ENCODE measurements at places on chromosomes 5 and 9. TPM values are rescaled to one million over a fixed set of nuclear protein-coding genes. Genes with fewer than 3 reads are reported as not detected.

Gene FOXD4L4
- total RNA-seq, result not detected

Gene C1QTNF2
- not detected for total RNA-seq

Gene PCDHB1
- total RNA-seq, result not detected

DNA sequence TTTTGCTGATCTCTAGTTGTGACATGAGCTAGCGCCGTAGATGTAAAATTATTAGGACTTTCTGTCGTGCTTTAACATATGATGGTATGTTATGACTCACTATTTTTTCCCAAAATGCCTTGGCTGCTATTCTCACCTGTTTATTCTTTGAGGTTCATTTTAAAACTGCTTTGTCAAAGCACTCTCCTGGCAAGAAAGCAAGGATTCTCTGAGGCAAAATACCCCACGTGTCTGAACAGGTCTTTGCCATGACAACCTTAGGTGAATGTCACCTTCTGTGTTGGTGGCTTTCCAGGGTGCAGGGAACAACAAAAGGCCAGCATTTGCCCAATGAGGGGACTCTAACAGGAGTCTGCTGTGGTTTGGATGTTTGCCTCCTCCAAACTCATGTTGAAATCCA lies 30.6 kb upstream of the COL5A1 start:
- peaks cover 1% of the 10 kb centered on the region for H3K36me3 ChIP-seq
- H3K27ac ChIP-seq, result no peak overlapping the region
- H3K4me1 ChIP-seq, result no peaks in the 10 kb centered on the region
- DNase-seq, result no peak
- H3K27me3 ChIP-seq, result peaks cover 13% of the 10 kb centered on the region

GRCh38 chr5:178772351-178772750 lies 41.9 kb upstream of the ZNF354A start:
- no peaks in the 10 kb centered on the region for H3K27me3 ChIP-seq
- DNase-seq, result no peak
- no peaks in the 10 kb centered on the region for H3K4me1 ChIP-seq
- no peaks in the 10 kb centered on the region for H3K36me3 ChIP-seq

DNA sequence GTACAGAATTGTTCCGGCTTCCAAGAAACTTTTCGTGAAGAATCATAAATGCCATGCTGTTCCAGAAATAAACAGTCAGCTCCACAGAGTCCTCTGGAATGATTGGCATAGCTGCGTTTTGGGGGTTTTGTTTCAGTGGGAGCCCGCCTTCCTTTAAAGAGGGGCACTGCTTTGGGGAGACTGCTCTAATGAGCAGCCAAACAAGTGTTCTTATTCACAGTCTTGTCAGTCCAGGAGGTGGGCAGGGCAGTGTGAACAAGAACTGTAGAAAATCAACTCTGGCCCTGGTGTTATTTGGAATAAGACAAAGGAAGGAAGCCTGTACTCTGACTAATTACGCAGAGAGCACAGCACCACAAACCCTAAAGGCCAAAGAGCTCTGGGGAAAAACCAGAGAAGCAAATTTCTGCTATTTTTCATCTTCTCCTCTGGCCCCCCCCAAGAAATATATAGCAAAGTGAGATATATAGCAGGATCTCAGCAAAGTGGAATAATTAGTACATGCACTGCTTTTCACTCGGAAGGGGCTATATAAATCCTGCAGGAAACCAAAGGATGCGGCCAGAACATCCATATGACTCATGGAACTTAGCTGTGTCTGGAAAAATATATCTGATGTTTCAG lies 92.9 kb downstream of the GLDC start:
- H3K27ac ChIP-seq, result no peak overlapping the region
- DNase-seq, result no peak
- H3K4me1 ChIP-seq, result no peaks in the 10 kb centered on the region
- no peaks in the 10 kb centered on the region for H3K27me3 ChIP-seq

DNA sequence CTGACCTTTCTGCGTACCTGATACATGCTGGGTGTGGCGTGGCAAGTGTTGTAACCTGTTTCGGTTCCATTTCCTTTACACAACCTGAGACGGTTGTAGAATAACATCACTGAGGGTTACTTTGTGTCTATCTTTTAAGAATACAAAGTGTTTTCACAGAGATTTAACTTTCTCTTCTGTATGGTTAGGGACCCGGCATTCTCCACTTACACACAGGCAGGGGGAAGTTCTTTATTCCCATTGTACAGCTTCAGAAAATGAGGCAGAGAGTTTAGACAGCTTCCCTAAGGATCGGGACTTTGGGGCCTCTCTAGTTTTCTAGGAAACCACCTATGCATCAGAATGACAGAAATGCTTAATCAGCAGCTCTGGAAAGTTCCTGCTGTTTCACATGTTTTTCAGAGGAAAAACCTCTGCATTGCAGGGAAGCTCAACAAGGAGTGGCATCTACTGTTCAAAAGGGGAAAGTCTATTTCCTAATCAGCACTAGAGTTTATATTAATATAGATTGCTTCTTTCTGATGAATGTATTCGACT lies 41.3 kb downstream of the CAST start:
- peak overlapping the region; percentile 92 for H3K4me3 ChIP-seq
- DNase-seq, result peak; percentile 89
- no peaks in the 10 kb centered on the region for H3K36me3 ChIP-seq
- peaks cover 54% of the 10 kb centered on the region for H3K4me1 ChIP-seq
- peak overlapping the region; percentile 96 for H3K27ac ChIP-seq
